ENCODE measurements at places on chromosomes 12 and 14. TPM values are rescaled to one million over a fixed set of nuclear protein-coding genes. Genes with fewer than 3 reads are reported as not detected.

DNA sequence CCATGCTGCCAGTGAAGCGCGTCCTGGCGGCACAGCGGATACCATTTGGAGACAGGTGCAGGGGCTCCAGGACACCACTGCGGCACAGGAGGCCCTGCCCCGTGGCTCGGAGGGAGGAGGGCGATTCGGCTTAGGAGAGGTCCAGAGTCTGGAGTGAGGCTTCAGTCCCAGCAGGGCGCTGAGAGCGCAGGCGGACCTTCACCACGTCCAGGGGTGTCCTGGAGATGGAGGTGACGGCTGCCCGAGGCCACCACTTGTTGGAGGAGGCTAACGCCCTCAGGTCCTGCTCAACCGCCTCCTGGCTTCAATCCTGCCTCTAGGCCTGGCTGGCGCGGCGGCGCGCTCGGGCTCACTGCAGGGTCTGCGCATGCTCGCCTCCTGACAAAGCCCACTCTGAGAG, 45.7 kb downstream of the EIF2S3B start:
- no peak for DNase-seq

DNA sequence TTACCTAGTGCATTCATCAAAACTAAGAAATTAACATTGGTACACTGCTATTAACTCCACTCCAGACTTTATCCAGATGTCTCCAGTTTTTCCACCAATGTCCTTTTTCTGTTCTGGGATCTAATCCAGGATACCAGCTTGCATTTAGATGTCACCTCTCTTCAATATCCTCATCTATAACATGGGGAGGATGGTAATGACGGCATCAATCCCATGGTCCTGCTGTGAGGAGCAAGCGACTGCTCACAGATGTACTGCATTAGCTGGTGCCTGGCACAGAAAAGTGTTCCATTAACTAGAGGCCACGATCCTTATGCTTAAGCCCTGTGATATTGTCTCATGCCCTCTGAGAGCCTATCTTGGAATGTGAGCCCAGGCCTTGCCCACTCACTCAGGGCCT, 53.8 kb downstream of the CALM1 start:
- no peak for DNase-seq

The PLCZ1 gene
- not detected for total RNA-seq

GRCh38 chr14:101715210-101716076, 46.1 kb upstream of the PPP2R5C start:
- DNase-seq, result no peak

GRCh38 chr12:73677520-73678291, 859.9 kb upstream of the ATXN7L3B start:
- DNase-seq, result no peak

DNA sequence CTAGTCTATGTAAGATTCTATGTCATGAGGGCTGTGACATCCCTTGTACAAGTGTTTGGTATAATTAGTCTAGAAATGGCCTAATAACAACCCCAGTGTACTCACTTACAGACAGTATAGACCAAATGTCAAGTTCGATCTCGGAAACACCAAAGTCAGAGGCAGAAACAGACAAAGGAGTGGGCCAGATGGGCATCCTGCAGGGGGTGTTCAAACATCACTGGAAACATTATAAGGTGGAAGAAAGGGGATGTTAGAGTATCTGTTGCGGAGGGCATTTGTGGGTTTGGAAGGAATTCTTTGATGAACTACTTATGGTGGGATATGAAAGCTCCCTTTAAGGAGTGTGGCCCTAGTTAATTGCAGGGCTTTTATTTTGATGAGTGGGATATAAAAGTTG, 134.6 kb downstream of the ESR2 start:
- no peak for DNase-seq

DNA sequence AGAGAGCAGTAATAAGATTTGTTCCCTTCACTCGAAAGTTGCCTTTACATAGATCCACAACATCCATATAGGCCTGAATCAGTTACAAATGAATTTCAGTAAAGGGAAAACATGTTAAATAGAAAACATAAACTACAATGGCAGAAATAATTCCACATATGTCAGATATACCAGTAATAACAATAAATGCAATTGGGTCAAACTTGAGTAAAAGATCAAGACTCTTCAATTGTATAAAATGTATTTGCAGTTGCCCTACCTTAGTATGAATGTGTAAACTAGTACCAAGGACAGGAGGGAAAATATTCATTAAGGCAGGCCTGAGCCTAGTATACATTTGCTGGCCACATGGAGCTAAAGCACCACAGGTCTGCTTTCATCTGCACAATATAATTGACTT, 17.6 kb downstream of the NOS1 start:
- DNase-seq, result no peak
